ENCODE measurements at places on chromosomes 2 and 18. TPM values are rescaled to one million over a fixed set of nuclear protein-coding genes. Genes with fewer than 3 reads are reported as not detected.
A peak's percentile ranks its signal among the peaks of the same experiment; 100 is the strongest.

Gene GAREM2
- total RNA-seq = 0.68 TPM

Gene CNTNAP5
- total RNA-seq = not detected

Gene MSH6
- total RNA-seq = 53.0 TPM

Gene UPP2
- total RNA-seq = not detected

Gene C2orf66
- total RNA-seq = 0.14 TPM

Gene ADD2
- 13.3 TPM for total RNA-seq

Gene FBXO41
- 0.34 TPM for total RNA-seq

Gene TCF23
- not detected for total RNA-seq

DNA sequence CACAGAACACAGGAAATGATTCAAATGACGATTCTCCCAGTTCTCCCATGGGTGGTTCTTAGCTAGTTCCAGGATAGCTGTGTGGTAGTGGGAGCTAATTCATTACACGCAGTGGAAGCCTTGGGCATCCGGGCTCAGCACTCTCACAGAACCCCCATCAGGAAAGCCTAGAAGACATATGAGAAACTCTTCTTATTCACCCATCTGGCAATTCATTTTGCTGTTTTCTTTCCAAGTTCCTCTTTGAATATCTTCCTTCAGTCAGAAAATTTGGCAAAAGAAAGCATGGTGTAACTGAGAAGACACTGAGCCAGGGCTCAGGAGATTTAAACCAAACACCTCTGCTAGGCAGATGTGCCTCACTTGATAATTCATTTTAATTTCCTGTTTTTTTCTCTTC, 85.2 kb upstream of the FN1 start:
- DNase-seq = no peak

- no peak for DNase-seq
These were observed 193.8 kb downstream of the LRRTM4 start for GRCh38 chr2:77328134-77328931.

- DNase-seq = no peak
These were observed 24.0 kb downstream of the ZNF385B start for GRCh38 chr2:179837408-179837807.

DNA sequence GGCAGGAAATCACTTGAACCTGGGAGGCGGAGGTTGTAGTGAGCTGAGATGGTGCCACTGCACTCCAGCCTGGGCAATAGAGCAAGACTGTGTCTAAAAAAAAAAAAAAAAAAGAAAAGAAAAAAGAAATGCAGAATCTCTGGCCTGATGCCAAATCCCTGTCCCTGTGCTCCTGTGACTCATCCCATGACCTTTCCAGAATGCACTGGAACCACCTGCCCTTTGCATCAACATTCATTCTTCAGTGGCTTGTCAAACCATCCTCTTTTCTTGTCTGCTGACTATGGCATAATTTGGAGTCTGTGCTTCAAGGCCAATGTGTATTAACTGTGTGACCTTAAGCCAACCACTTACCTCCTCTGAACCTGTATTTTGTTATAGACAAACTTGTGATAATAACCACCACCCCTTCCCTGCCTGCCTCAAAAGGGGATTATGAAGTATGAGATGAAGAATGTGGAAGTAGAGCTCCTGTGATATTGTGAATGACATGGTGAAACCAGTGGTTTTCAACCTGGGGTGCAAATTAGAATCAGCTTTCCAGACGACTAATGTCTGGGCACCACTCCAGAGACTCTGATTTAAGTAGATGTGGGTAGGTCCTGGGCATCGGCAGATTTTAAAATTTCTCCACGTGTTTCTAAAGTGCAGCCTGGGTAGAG, 189.3 kb downstream of the CLIP4 start:
- DNase-seq = peak; percentile 6

DNA sequence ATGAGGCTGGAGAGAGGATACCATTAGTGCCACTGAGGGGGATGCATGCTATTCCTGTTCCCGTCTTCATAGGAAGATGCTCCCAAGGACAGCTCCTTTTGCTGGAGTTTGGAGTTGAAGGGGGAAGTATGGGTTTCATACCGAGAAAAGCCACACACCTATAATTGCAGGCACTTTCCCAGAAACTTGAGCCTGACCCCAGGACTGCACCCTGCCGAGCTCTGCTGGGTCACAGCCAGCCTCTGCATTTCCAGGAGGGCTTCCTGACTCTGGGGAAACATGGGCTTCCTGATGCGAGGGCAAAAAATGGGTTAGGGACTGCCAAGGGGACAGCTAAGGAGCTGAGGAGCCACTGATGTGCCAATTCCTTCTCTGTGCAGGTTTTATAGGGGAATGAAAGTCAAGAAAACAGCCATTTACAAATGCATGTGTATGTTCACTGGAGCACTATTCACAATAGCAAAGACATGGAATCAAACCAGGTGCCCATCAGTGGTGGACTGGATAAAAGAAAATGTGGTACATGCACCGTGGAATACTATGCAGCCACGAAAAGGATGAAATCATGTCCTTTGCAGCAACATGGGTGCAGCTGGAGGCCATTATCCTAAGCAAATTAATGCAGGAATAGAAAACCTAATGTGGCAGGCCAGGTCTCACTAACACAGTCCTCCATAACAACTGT, 104.5 kb downstream of the ACAA2 start:
- DNase-seq = no peak

DNA sequence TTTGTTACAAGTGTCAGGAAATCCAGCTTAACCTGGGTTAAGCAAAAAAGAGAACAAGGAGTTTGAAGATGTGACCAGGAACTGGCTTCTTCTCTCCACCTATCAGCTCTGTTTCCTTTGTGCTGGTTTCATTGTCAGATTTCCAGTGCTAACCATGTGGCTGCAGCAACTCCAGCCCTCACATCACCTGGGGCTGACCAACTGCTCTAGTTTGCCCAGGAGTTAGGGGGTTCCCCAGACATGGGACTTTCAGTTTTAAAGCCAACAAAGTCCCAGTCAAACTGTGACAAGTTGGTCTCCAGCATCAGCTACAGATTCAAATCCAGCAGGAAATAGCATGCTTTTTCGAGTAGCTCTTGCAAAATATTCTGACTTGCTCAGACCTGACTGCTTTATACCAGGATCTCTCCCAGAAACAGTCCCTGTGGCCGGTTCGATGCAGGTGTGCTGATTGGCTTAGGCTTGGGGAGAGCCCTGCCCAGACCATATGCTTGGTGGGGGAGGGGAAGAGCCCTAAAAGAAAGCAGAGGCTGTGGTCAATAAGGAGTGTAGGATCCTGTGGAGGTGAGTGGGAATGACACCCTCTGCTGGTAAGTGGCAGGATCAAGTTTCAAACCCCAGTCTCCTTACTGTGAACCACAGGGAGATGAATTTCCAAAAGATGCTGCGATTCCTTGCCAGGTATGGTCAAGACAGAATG, 49.5 kb downstream of the KCNE4 start:
- peak; percentile 51 for DNase-seq

DNA sequence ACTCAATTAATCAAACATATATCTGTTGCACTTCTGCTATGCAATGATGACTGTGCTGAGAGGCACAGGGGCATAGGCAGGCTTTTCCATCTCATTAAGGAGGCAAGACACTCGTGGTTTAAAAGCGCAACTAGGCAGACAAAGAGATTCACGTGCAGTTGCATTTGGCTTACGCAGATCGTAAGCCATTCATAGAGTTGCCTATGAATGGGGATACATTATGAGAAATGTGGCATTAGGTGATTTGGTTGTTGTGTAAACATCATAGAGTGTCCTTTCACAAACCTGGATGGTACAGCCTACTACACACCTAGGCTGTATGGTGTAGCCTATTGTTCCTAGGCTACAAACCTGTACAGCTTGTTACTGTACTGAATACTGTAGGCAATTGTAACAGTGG, 284.7 kb downstream of the DCC start:
- DNase-seq = no peak

- no peak for DNase-seq
These were observed 746.1 kb downstream of the LRP1B start for GRCh38 chr2:141384676-141385075.

DNA sequence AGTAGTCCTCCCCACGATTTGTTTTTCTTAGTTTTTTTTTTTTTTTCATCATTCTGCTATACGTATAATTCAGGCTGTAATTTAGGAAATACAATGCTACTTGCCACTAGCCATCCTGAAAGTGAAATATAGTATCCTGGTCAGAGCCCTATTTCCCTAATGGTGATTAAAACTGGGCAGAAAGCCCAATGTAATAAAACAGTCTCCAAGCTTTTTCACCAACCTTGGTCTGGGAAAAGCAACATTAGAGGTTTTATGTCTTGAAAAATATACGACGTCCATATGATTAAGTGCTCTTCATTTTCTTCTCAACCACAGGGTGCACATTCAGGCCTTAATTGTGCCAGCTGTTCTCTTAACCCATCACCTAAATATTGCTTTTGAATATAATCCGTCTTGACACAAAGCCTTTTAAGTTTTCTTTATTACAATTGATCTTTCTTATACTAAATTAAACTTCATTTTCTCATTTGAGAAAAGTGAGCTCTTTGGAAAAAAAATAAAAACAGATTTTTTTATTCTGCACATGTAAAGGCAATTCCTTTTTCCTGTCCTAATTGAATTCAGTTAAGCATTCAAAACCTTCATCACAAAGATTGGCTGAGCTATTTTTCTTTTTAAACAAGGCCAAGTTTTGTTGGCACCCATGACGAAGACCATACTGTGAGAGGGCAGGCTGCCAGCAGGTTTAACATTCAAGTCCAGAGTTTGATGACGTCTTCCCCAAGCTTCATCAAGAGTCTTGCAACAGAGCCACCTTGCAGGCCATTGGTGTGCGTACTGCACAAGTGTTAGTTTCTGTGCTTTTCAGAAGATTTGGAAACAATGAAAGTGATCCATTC, 52.7 kb downstream of the MAP2 start:
- peak; percentile 81 for DNase-seq

- DNase-seq = peak; percentile 78
These were observed 12.6 kb downstream of the NOP58 start for GRCh38 chr2:202278036-202278760.

All from dermis blood vessel endothelial cell (primary cell).